Activated CD4-positive, alpha-beta memory T cell treated with anti-CD3 and anti-CD28 coated beads, Interleukin-2, amount 10 ng/mL, durations not matched to agents 7 days and 5 days (primary cell): ENCODE measurements at places on chromosomes 6 and 20.

DNA sequence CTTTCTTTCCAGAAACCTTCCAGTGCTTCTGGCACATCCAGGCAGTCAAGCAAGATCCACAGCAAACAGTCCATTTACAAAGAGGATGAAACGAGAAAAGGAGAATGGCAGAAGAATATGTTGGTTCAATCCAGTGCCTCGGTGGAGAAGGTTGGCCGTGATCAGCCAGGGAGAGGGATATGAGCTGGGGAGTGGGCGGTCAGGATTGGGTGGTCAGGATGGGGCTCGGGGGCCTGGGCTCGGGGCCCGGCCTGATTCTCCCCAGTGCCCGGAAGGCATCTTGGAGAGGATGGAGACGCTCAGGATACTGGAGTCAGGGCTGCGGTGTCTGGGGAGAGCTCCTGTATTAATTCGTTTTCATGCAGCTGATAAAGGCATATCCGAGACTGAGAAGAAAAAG lies 61.3 kb downstream of the EFCAB8 start:
- DNase-seq: no peak
- H3K4me1 ChIP-seq: no peaks in the 10 kb centered on the region
- H3K27me3 ChIP-seq: no peaks in the 10 kb centered on the region
- no peak overlapping the region for H3K27ac ChIP-seq

DNA sequence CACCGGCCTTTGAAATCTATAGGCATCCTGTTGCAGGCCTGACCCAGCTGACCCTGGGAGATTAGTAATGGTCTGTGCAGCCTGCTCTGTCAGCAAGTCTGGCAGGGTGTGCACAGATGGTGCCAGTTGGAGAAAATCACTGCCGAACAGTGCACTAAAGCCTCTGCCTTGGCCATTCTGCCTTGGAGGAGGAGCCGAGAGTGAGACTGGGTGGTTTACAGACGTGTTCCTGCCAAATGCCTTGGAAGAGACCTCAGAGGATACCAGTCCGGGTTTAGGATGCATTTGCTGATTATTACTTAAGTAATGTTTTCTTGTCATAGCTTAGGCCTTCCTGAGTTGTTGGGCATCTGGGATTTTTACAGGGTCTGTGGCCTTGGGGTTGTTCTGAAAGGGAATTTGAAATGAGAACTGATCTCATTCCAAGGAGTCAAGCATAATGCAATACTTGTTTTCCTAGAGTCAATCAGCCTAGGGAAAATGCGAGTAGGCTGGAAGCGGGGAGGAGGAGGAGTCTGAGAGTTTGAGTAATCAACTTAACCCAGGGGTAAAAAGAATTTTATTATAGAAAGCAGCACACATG lies 292.1 kb downstream of the SOX4 start:
- H3K27ac ChIP-seq: no peak overlapping the region
- H3K4me3 ChIP-seq: no peak overlapping the region
- H3K36me3 ChIP-seq: no peaks in the 10 kb centered on the region
- H3K27me3 ChIP-seq: no peaks in the 10 kb centered on the region
- H3K4me1 ChIP-seq: no peaks in the 10 kb centered on the region

DNA sequence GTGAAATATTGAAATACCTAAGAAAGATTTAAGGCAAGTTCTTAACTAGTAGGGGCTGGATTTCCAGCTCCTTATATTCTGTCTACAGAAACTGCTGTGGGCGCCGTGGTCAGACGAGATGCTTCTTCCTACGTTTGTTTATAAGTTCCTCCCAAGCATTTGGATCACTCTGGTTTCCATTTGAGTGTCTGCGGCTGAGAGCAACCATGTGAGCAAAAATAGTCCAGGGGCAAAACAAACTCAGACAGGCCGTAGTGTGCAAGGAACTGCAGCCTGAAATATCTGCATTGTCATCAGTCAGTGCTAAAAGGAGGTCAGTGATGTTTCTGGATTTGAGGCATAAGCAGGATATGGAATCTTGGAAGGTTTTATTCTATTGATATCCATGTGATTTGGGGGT lies 485.9 kb upstream of the JAG1 start:
- no peak overlapping the region for H3K4me3 ChIP-seq
- no peak overlapping the region for H3K27ac ChIP-seq
- H3K4me1 ChIP-seq: no peaks in the 10 kb centered on the region
- no peaks in the 10 kb centered on the region for H3K36me3 ChIP-seq

DNA sequence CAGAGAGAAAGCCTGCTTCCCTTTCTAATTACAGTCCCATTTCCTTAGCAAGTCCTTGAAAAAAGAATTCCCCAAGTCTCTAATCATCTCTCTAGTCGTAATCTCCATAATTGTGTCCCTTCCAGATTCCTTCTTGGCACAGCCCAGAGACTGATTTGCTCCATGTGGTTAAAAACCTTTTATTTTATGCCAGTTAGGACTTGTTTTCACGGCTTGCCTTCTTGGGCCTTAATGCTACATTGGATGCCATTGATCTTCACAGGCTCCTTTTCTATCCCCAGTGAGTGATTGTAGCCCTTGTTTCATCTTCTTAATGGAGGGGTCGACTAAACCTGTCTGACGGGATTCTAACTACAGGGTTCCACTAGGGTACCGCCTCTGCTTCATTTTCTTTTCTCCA lies 650.6 kb upstream of the ARID1B start:
- H3K4me1 ChIP-seq: no peaks in the 10 kb centered on the region
- no peaks in the 10 kb centered on the region for H3K36me3 ChIP-seq
- H3K4me3 ChIP-seq: no peak overlapping the region
- no peak for DNase-seq

- peaks cover 8% of the 10 kb centered on the region for H3K27me3 ChIP-seq
- H3K4me3 ChIP-seq: no peak overlapping the region
- no peaks in the 10 kb centered on the region for H3K4me1 ChIP-seq
- no peak for DNase-seq
Observed at GRCh38 chr6:150499882-150500312, 99.8 kb upstream of the PLEKHG1 start.

- DNase-seq: no peak
- H3K4me3 ChIP-seq: no peak overlapping the region
- H3K27me3 ChIP-seq: peaks cover 9% of the 10 kb centered on the region
Observed at GRCh38 chr6:154252678-154253077, 103.9 kb downstream of the IPCEF1 start.
